Stimulated activated CD4-positive, alpha-beta T cell treated with anti-CD3 and anti-CD28 coated beads, Interleukin-1b, Interleukin-23, amount 100 ng/mL, for 24 hours (primary cell): ENCODE measurements at places on chromosomes 6 and 20.

GRCh38 chr6:132751828-132752227 lies 5.9 kb downstream of the VNN2 start:
- DNase-seq, result no peak

- DNase-seq, result no peak
Measured at GRCh38 chr6:72704979-72705378, 83.1 kb downstream of the KCNQ5 start.

DNA sequence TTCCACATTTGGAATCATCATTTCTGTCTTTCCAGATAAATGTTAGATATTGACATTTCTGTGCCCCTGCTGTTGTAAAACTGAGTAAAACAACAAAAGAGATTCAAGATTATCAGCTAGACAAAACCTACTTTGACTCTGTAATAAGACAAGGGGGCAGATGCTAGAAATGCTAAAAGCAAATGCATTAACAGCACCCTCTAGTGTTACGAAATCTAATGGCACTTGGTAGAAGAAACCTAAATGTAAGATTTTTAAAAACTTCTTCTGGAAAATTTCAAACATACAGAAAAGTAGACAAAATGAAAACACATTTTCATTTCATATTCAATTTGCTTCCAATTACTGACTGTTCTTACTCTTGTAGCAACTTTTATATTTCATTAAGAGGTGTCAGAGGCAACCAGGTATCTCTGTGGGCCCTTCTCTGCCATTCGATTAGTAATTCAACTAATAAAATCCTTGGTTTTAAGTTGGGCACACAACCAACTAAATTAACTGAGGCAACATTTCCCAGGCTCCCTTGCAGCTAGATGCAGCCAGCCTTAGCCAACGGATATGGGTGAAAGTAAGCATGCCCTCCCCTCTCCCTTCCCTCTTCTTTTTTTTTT lies 45.0 kb downstream of the SLC23A2 start:
- DNase-seq, result no peak

DNA sequence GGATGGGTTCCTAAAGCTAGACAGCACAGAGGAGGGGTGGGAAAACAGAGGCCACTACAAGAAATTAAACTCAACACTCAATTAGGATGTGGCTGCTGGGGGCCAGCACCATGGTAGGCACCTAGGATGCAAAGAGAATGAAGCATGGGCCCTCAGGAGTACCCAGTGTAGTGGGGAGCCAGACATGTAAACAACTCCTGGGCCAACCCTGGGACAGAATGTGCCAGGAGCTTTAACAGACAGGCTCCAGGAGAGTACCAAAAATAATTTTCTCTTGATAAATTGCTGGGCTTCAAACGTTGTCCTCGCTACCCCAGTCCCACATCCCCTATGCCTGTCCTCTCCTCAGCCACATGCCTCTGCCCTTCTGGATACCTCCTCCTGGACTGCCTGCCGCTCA lies 1.7 kb downstream of the TMEM151B start:
- no peak for DNase-seq

- DNase-seq, result peak; percentile 62
Measured at GRCh38 chr6:160520043-160520904, 143.8 kb downstream of the LPA start.

DNA sequence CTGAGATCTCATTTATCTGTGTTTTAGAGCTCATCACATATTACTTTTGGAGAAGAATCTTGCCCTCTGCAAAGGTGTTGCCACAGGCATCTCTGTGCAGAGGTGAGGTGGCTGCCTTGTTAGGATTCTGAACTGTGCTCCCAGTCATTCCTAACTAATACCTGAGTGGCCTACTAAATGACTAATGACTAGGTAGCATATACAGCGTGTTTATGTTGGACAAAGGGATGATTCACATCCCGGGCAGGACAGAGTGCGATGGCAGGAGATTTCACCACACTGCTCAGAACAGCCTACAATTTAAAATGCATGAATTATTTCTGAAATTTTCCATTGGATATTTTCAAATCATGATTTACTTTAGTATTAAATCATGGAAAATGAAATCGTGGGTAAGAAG lies 23.1 kb upstream of the CGA start:
- no peak for DNase-seq

- no peak for DNase-seq
Measured at GRCh38 chr20:19271879-19272651, 59.6 kb downstream of the SLC24A3 start.

- DNase-seq, result no peak
Measured at GRCh38 chr6:20001286-20001685, 164.1 kb downstream of the ID4 start.

- DNase-seq, result no peak
Measured at GRCh38 chr20:48176139-48176538, 390.9 kb upstream of the SULF2 start.

DNA sequence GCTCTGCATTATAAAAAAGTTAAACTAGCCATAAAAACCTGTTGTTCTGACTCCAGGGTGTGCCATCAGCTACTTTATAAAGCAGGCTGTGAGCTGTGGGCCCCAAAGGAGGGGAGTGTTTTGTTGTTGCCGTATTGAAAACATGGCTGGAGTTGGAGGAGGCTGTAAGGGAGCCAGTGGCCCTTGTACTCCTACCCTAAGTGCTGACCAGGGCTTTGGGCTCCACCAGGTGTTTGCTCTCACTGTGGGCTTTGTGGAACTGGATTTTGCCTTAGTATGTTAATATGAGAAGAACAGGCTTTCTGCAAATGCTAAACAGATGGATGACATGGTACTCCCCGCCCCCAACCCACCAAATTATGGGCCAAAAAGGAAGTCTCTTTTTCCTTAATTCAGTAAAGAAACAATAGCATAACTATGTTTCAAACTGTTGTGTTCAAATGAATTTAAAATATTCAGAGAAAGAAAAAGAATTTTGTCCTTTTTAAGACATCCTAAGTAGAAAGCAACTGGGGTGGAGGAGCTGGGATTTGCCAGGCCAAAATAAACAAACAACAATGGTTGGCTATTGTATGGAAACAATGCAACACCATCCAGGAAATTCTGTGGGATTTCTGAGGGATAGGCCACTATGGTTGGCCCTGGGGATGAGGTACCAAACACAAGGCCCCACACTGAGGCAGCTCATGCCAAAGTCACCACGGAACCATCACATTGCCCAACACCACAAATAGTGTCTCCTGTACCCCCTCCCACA lies 63.3 kb downstream of the PLCG1 start:
- no peak for DNase-seq

DNA sequence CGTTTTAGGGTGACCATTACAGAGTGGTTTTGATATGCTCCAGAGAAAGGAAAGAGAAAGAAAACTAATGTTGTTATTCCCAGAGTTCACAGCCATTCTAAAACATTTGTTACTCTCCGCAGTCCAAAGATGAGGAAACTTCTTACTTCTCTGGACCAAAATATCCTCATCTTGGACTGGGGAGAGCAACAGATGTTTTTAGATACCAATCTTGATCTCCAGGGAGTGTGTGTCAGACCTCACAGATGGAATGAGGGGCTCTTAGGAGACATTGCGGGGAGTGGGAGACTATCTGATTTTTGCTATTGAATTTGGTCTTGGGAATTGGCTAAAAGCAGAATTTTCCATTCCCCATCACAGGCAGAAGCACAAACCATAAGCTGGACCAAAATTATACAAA lies 110.8 kb downstream of the TNFAIP3 start:
- DNase-seq, result no peak

DNA sequence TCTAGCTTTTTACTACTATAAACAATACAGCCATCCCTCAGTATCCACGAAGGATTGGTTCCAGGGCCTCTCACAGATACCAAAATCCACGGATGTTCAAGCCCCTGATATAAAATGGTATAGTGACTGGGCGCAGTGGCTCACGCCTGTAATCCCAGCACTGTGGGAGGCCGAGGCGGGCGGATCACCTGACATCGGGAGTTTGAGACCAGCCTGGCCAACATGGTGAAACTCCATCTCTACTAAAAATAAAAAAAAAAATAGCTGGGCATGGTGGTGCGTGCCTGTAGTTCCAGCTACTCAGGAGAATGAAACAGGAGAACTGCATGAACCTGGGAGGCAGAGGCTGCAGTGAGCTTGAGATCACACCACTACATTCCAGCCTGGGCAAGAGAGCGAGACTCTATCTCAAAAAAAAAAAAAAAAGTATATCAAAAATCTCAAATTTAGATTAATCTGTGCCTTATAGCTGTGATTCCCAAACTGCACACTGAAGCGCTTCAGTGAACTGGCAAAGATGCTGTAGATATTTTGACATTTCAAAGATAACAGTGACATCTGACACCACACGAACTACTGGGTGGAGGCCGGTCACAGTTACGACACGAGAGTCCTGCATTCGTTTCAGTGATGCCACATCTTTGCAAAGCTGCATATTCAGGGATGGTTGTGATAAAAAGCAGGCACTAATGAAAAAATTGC lies 38.3 kb downstream of the MRS2 start:
- DNase-seq, result no peak

- no peak for DNase-seq
Measured at GRCh38 chr20:19110881-19111460, 101.5 kb upstream of the SLC24A3 start.

DNA sequence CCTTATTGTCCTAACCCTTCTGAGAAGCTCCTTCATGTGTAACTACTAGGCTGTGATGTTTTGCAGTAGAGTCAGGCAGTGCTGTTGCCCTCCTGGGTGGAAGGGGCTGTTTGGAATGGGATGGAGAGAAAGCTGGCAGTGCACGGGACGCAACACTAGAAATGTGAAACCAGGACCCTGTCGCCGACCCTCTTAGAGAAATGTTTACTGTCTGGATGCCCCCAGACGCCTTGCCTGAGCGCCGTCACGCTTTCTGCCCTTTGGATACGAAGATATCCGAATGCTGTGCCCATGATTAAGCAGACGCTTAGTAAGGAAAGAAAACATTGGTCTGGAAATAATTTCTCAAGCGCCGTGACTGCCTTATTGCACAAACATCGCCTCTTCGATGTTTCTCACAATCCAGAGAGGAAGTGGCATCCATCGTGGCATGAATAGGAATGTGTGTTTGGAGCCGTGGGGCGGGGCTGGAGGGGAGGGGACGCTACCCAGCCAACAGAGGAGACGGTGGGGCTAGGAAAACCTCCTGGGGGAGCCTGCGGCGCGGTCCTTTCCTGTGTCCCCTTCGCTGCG lies 661 bp upstream of the PPP1R14C start:
- no peak for DNase-seq

DNA sequence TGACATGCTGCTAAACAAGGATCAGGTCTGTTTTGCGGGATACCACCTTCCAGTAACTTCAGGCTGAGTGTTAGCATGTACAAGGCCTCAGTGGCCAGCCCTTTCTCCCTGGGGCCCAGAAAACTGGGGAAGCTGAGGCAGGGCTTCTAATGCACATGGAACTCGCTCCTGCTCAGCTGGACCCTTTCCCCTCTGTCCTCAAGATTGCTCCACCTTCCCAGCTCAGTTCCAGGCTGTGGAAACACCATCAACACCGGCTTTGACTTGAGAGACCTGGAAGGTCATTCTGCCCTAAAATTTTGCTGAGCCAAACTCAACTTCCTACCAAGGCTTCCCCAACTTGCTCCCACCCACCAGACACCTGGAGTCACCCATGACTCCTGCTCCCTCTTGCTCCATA lies 4.2 kb upstream of the BLCAP start:
- DNase-seq, result no peak

DNA sequence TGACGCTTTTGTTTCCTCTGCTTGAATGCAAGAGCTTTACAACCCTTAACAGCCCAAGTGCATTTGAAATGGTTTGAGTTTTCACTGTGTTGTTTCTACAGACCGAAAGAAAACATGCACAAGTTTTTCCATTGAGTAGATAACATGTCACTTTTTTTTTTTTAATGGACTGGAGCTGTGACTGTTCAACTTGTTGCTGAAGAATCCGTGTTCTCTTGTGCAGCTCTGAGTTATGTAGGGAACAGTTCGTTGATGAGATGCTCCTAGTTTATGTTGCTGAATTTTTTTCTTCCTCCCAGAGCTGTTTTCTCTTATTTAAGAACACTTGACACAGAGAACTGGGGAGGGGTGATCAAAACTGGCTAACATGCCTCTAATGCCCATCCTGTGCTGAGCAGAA lies 89.3 kb downstream of the DTD1 start:
- no peak for DNase-seq

DNA sequence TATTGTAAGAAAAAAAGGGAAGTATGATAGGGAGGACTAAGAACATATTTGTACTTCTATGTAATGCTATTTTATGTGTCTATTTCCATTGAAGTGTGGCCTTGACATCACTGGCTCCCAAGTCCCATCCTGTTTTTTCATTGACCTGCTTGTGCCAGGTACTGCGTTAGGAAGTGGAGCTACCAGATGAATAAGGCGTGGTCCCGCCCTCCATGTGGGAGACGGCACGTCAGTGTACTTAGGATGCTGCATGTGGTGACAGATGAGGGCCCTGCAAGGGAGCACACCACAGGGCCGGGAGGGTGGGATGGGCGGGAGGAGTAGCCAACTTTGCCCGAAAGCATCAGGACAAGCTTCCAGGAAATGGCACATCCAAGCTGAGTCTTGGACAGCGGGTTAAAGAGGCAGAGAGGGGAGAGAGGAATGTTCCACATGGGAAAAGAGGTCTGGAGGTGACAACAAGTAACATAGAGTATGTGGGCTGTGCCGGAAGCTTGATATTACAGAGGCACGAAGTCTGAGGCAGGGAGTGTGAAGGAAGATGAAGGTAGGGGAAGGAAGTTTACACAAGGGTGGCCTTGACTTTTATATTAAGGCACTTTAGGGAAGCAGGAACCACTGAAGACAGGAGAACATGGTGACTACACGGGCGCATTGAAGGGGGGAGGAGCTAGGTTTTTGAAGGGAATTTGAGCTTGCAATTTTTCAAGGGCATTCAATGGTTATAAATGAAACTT lies 140.6 kb downstream of the MTHFD1L start:
- DNase-seq, result no peak

DNA sequence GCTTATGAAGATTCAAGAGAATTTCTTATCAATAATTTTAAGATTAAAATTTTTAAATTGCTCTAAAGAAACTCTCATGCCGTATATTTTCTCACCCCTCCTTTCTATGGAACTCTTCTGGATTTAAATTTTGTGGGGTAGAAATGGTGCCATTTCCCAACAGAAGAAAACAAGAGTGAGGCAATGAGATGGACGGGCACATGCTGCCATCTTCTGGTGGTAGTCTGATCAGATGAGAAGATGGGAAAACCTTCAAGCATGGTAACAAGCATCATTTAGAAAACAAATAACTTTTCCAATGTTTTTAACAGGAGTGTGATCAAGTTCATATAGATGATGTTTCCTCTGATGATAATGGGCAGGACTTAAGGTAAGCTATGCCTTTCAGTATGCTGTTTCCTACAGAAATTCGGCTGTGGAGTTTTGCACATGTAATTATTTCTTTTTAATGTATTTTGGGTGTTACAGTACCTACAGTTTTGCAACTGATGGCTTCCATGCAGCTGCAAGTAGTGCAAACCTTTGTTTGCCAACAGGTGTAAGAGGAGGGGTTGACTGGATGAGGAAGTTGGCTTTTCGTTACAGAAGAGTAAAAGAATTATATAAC lies 271.4 kb downstream of the EYA4 start:
- DNase-seq, result no peak

GRCh38 chr6:133408543-133408942 lies 167.4 kb downstream of the EYA4 start:
- DNase-seq, result no peak

- DNase-seq, result no peak
Measured at GRCh38 chr6:148969603-148970061, 222.8 kb downstream of the UST start.
